Fibroblast of the conjunctiva (primary cell): ENCODE measurements at places on chromosomes 6 and 20.

- DNase-seq: peak; percentile 58
These were observed 41.8 kb upstream of the LAMA4 start for GRCh38 chr6:112296122-112296521.

DNA sequence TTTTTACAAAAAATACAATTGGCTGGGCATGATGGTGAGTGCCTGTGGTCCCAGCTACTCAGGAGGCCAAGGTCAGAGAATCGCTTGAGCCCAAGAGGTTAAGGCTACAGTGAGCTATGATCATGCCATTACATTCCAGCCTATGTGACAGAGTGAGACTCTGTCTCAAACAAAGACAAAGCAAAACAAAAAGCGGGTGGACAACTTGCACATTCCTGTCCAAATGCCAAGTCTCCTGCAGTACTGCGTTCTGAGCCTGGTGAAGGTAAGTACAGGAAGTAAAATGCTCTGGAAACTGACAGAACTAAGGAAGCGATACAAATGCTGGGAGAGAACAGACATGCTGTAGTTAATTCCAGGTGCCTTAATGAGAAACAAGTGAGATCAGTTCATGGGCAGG, 20.4 kb upstream of the TMEM242 start:
- no peak for DNase-seq

DNA sequence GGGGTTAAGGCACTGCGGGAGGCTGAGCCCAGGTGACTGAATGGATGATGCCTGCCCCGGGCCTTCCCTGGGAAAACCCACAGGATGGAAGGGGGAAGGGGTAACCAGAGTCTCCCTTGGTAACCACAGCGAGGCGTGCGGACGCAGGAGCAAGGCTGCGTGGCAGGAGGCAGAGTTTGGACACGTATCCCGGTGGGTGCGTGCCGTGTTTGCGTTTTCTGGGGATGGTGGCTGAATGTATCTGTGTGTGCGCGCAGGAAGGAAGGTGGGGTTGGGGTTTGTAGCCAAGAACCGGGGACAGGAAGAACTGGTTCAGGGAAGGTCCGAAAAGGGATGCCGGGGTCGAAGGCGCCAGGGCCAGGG, 1.8 kb downstream of the MDGA1 start:
- DNase-seq: no peak

GRCh38 chr6:69796073-69796641, 653 bp downstream of the LMBRD1 start:
- DNase-seq: peak; percentile 2

DNA sequence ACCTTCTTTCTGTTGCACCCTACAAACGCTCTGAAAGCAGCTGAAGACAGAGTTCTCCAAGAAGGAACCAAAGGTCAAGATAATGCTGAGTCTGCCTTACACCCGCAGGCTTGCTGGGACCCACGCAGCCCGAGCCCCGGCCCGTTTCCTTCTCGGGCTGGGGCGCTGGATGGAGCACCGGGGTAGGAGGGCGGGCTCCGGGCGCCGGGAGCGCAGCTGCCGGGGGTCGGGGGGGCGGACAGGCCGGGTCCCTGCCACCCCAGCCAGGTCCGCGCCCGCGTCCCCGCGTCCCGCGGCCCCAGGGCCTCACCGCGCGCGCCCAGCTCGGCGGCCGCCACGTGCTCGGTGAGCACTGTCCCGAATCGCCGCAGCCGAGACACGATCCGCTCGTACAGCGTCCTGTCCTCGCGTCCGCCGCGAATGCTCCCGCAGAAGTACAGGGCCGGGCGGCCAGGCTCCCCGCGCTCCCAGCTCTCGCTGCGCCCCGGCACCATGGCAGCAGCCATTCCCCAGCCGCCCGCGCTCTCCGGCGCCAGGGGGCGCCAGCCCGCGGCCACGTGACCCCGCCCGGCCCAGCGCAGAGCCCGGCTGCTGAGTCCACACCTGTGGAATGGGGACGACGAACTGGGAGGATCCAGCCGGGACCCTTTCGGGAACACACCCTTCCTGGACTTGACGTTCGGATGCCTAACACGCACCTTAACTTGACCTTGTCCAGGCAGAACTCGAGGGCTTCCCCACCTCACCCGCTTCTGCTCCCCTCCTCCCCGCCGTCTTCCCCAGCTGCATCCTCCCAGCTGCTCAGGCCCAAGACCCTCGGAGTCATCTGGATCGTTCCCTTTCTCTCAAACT, at the start of gene DNPH1:
Gene DNPH1 (minus strand): TSS at position 531 of the 852 bp plus-strand sequence. CDS start 25 bp downstream, at position 506.
- DNase-seq: peak; percentile 37

- no peak for DNase-seq
These were observed 84.8 kb downstream of the TAF4 start for GRCh38 chr20:61980647-61981583.

DNA sequence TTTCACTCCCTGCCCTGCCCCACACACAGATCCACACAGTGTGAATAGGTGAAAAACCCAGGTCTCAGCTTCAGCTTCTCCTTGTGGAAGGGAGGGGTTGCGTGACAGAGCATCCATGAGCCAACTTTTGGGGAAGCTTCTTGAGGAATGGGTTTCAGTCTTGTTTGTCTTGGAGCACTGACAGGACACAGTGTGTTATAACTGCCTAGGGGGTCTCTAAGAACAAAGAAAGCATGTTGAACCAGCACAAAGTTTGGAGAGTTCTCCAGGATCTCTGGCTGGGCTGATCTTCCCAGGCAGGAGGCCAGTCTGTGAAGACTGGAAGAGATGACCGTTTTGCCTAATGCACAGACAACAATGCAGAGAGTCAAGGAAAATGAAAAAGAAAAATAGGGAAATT, 164.5 kb downstream of the COL12A1 start:
- DNase-seq: no peak

GRCh38 chr20:45701104-45701503, 734 bp upstream of the WFDC13 start:
- DNase-seq: no peak

GRCh38 chr6:148857798-148858390, 111.1 kb downstream of the UST start:
- DNase-seq: no peak
